Thymus (tissue), 14 donors: ENCODE measurements at places on chromosomes 11 and 22. TPM values are rescaled to one million over a fixed set of nuclear protein-coding genes. Genes with fewer than 3 reads are reported as not detected.
A peak's percentile ranks its signal among the peaks of the same experiment; 100 is the strongest.

Gene CHRM1
- total RNA-seq: not detected

Gene SOX6
- 3.0 TPM for total RNA-seq

Gene RBMXL2
- total RNA-seq: 0.09 TPM

Gene DLAT
- total RNA-seq: 28.8 TPM

Gene SNU13
- total RNA-seq: 130 TPM

- H3K4me1 ChIP-seq: no peaks in the 10 kb centered on the region
- H3K36me3 ChIP-seq: no peaks in the 10 kb centered on the region
- DNase-seq: no peak
- H3K27ac ChIP-seq: no peak overlapping the region
Observed at GRCh38 chr11:115848080-115848479, 343.9 kb upstream of the CADM1 start.

- H3K4me1 ChIP-seq: no peaks in the 10 kb centered on the region
- H3K36me3 ChIP-seq: no peaks in the 10 kb centered on the region
- H3K27ac ChIP-seq: no peak overlapping the region
Observed at GRCh38 chr22:47279746-47280145, 517.3 kb downstream of the TBC1D22A start.

- H3K27me3 ChIP-seq: peaks cover 2% of the 10 kb centered on the region
- no peak for DNase-seq
- no peak overlapping the region for H3K27ac ChIP-seq
- H3K4me1 ChIP-seq: no peaks in the 10 kb centered on the region
Observed at GRCh38 chr22:19635644-19636043, 78.7 kb upstream of the SEPTIN5 start.

DNA sequence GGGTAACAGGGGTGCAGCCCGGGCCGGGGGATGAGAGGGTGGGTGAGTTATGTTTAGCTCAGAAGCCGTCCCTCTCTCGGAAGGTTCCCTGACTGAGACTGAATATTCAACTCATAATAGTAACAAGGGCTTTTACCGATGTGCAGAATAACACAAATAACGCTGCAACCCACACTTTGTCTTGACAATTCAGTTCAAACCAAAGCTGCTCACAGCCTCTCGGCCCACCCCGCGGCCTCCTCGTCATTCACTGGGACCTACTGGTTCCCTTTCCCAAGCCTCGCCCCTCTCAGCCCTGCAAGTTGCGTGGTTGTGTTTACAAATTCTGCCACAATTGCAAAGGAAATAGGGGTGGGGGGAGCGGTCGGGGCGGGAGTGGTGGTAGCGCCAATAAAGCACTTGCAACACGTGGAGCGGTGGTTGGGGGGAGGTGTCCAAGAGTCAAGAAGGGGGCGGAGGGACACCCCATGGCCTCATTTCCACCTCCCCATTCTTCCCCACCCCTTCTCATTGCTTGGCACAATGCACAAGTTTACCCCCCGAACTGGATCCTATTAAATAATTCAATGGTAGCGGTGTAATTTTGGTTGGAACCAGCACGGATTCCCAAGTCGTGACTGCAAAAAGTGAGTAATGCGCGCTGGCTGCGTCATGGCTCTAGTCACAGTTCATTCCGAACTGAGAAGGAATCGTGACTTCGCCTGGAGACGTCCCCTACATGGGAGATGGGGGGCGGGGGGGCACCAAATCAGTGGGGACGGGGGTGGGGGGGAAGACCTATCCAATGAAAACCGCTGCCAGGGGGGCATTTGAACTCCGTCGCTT is 102.0 kb upstream of the HSD17B12 start:
- H3K27ac ChIP-seq: no peak overlapping the region
- H3K27me3 ChIP-seq: peaks cover 99% of the 10 kb centered on the region
- peak overlapping the region; percentile 36 for H3K4me3 ChIP-seq

GRCh38 chr22:41289671-41290070 is 3.7 kb upstream of the RANGAP1 start:
- H3K4me3 ChIP-seq: no peak overlapping the region
- peak overlapping the region; percentile 2 for H3K27ac ChIP-seq
- peaks cover 19% of the 10 kb centered on the region for H3K4me1 ChIP-seq
- H3K27me3 ChIP-seq: no peaks in the 10 kb centered on the region
- no peak for DNase-seq

GRCh38 chr11:118703563-118704106 is 24.2 kb upstream of the TREH start:
- H3K27me3 ChIP-seq: no peaks in the 10 kb centered on the region
- H3K4me3 ChIP-seq: no peak overlapping the region
- H3K4me1 ChIP-seq: peaks cover 20% of the 10 kb centered on the region
- H3K27ac ChIP-seq: peak overlapping the region; percentile 31

DNA sequence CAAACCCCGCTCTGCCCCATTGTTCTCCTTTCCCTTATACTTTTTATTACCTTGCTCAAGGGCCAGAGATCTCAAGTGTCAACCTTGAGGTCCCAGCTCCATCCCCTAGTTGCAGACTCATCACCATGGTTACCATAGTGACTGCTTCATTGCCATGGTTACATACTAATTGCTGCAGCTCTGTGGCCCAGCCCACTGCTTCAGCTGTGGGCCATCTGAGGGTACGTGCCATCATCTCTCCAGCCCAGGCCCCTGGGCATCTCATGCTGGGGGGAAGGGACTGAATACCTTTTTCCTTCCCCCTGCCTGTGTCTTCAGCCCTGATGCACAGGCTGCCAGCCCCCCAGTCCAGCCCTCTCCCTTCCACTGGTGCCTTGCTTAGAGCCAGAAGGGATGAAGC is 22.2 kb downstream of the TREH start:
- H3K27ac ChIP-seq: no peak overlapping the region
- H3K27me3 ChIP-seq: no peaks in the 10 kb centered on the region
- peaks cover 15% of the 10 kb centered on the region for H3K4me1 ChIP-seq
- no peak for DNase-seq

- H3K27me3 ChIP-seq: no peaks in the 10 kb centered on the region
- H3K27ac ChIP-seq: no peak overlapping the region
- H3K4me1 ChIP-seq: no peaks in the 10 kb centered on the region
- no peak overlapping the region for H3K4me3 ChIP-seq
Observed at GRCh38 chr11:24773322-24773721, 276.5 kb downstream of the LUZP2 start.

DNA sequence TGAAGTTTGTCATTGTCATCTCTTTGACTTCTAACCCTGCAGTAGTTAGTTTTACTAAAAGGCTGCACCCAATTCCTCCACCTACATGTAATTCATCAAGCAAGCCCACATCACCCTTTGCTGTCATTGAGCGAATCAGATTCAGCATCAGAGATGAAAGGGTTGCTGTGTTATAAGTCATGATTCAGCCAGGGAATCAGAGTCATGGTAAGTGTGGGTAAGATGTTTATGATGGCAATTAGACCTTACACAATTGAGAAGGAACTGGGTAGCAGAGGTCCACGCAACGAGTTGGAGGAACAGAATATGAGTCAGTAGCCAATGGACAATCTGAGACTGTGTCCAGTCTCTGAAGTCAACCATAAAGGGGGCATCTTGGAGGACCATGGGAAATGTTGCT is 162.8 kb upstream of the SNX19 start:
- H3K4me1 ChIP-seq: no peaks in the 10 kb centered on the region
- no peaks in the 10 kb centered on the region for H3K36me3 ChIP-seq
- H3K27me3 ChIP-seq: no peaks in the 10 kb centered on the region
- no peak for DNase-seq

DNA sequence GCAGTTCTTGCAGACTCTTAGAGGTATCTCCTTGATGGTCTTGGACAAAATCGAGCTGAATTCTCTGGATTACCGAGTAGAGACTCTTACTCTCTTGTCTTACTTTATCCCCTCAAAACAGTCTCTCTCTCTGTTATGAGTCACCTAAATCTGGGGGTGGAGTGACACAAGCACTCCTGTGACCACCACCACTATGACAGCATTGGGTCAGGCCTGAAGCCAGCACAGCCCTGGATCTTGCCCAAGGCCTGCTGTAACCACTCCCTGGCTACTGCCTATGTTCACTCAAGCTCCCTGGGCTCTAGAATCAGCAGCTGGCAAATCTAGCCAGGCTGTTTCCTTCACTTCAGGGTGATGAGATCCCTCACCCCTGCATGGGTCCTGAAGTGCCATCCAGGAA is 662.5 kb downstream of the LUZP2 start:
- no peak overlapping the region for H3K27ac ChIP-seq
- no peaks in the 10 kb centered on the region for H3K4me1 ChIP-seq
- H3K4me3 ChIP-seq: no peak overlapping the region
- DNase-seq: no peak
- H3K36me3 ChIP-seq: no peaks in the 10 kb centered on the region

- peaks cover 23% of the 10 kb centered on the region for H3K36me3 ChIP-seq
- no peaks in the 10 kb centered on the region for H3K27me3 ChIP-seq
- H3K27ac ChIP-seq: no peak overlapping the region
- H3K4me1 ChIP-seq: no peaks in the 10 kb centered on the region
Observed at GRCh38 chr11:44112091-44112821, 16.8 kb downstream of the EXT2 start.

DNA sequence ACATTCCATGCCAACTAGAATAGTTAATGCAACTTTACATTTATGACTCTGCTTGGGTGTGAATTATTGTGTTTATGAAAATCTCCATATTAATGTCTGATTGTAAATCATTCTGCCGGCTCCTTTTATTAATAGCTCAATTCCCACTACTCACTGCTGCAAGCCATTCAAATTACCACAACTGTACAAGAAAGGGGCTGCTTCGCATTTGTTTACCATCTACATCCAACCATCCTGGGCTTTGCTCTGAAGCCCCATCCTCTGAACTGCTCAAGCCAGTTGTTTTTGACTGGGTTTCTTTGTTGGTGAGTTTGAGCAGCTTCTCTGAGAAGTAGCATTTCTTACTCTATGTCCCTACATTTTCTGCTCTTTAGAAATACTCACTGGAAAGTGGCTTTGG is 451.6 kb upstream of the CADM1 start:
- H3K4me3 ChIP-seq: no peak overlapping the region
- H3K27me3 ChIP-seq: no peaks in the 10 kb centered on the region
- no peaks in the 10 kb centered on the region for H3K36me3 ChIP-seq
- no peak for DNase-seq
- no peak overlapping the region for H3K27ac ChIP-seq

DNA sequence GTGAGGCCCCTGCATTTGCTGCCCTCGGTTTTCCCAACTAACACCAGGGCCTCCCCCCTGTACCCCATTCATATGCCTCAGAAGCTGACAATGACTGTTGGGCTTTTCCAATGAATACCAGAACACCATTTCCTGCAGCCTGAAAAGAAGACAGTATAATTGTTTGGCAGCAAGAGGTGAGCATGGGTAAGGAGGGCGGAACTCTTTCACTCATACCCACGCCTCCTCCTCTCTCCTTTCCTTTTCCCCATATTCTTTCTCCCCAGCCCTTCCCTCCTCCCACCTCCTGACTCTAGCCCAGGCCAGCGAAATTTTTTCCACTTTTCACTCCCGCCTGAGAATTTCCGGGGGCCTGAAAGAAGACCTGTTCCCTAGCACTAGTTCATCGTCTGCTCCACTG is 58.0 kb upstream of the CHST1 start:
- no peak for DNase-seq
- no peak overlapping the region for H3K4me3 ChIP-seq
- H3K36me3 ChIP-seq: no peaks in the 10 kb centered on the region
- H3K27me3 ChIP-seq: peaks cover 2% of the 10 kb centered on the region
- no peak overlapping the region for H3K27ac ChIP-seq

GRCh38 chr11:108870373-108871020 is 205.6 kb downstream of the DDX10 start:
- H3K36me3 ChIP-seq: no peaks in the 10 kb centered on the region
- H3K4me1 ChIP-seq: no peaks in the 10 kb centered on the region
- H3K27me3 ChIP-seq: no peaks in the 10 kb centered on the region
- DNase-seq: no peak

DNA sequence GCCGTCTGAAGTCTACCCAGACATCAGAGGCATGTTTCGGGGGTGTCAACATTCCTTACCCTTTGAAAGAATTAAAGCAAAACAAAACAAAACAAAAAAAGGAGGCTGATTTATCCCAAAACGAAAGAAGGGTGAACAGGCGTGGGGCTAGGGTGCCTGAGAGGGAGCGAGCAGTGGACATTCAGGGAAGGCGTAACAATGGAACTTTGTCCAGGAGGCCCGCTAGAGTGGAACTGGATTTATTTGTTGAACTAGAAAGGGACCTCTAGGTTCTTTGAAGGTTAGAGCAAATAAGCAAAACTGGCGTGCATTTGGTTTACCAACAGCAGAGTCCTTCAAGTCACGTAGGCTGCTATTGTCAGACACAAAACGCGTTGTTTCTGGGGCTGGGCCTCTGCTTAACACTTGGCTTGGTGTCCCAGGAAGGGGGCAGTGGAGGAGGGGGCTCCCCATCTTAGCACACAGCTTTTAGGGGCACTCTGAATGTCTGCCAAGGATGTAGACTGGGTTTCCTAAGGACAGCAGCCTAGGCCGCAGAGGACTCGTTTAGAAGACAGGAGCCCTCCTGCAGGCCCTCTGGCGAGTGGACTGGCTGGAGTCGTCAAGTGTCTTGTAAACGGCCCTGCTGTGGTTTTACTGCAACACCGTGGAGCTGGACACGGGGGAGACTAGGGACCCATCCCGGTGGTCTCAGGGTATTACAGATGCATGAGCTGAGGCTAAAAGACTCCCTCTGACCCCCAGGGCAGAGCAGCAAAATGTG is 203.7 kb upstream of the SORL1-AS1 start:
- H3K4me1 ChIP-seq: peaks cover 35% of the 10 kb centered on the region
- no peaks in the 10 kb centered on the region for H3K27me3 ChIP-seq
- H3K27ac ChIP-seq: peak overlapping the region; percentile 74
- H3K4me3 ChIP-seq: peak overlapping the region; percentile 56

GRCh38 chr11:62599901-62600300 is 1.8 kb downstream of the MTA2 start:
- peaks cover 5% of the 10 kb centered on the region for H3K27me3 ChIP-seq
- peaks cover 15% of the 10 kb centered on the region for H3K4me1 ChIP-seq
- peak; percentile 24 for DNase-seq
- peak overlapping the region; percentile 90 for H3K4me3 ChIP-seq

DNA sequence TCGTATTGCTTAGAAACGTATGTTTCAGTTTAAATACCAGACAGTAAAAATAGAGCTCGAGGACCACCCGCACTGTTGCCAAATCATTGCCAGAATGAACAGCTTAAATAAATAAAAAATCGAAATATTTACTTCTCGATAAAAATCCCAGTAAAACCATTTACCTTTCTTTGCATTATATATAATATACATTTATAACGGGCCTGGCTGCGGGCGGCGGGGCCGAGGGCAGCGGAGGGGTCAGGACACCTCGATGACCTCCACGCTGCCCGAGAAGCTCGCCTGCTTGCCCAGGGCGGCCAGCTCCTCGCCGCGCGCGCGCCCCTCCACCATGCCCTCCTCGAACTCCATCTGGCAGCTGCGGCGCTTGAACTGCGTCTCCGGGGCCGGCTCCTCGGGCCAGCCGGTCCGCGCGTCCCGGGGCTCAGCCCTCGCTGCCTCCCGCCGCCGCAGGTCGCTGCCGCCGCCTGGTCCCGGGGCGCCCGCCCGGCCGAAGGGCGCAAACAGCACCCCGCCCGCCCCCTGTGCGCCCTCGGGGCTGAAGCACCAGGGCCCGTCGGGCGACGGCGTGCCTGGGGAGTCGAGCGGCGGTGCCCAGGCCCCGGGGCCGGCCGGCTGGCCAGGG is 15.7 kb downstream of the DUSP8 start:
- H3K36me3 ChIP-seq: no peaks in the 10 kb centered on the region
- DNase-seq: no peak
- no peak overlapping the region for H3K27ac ChIP-seq
- no peak overlapping the region for H3K4me3 ChIP-seq
- no peaks in the 10 kb centered on the region for H3K4me1 ChIP-seq
